ENCODE measurements at places on chromosomes 1 and 21.

- DNase-seq, result no peak
Measured at GRCh38 chr1:155181371-155182051, 7.9 kb downstream of the TRIM46 start.

GRCh38 chr1:189658381-189658780, 819.3 kb downstream of the BRINP3 start:
- no peak for DNase-seq

DNA sequence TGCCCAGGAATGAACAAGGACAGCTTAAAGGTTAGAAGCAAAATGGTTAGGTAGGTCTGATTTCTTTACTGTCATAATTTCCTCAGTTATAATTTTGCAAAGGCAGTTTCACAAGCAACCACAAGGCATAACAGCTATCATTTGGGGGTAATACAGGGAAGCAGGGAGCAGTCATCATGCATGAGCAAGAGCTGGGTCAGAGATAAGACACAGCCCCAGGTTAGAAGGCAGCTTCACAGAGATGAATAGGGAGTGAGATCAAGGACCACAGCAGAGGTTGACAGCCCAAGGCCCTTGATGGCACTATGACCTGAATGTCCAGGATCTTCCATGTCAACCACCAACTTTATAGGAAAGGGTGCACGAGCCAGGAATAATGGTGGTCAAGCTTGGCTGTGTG, 9.0 kb upstream of the CSRP1 start:
- DNase-seq, result peak; percentile 82

GRCh38 chr1:203038217-203038741, 12.0 kb downstream of the PPFIA4 start:
- DNase-seq, result no peak

DNA sequence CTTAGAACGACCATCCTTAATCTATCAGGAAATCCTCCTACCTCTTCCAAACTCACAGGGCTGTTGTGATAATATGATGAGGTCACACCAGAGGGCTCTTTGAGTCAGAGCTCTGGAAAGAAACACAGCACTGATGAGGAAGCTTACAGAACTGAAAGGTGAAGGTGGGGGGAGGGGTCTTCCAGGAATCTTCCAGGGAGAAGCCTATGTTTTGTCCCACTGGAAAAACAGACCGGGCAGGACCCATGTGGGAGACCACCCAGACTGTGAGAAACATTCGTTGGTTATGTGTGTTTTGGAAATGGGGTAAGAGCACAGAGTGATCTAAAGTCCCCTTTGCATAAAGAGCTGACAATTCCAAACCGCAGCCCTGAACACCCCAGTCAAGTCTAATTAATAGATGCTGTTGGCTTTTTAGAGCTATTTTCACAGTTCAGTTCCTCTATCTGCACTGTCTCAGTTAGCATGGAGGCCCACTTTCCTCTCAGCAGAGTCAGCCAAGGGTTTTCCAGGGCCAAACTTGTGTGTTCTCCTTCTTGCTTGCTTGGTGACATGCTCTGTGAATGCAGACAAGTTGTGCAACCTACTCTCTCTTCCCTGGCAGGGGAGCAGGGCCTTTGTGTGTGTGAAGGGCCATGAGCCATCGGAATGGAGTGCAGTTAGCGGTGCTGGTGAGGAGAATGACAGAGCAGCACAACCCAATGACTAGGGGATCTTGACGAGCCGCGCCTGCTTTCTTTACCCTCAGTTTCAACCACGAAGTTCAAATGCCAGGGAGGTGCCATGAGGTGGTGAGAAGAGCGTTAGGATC, 12.3 kb downstream of the PHLDA3 start:
- DNase-seq, result no peak

GRCh38 chr1:221439008-221439746, 302.7 kb downstream of the DUSP10 start:
- no peak for DNase-seq

DNA sequence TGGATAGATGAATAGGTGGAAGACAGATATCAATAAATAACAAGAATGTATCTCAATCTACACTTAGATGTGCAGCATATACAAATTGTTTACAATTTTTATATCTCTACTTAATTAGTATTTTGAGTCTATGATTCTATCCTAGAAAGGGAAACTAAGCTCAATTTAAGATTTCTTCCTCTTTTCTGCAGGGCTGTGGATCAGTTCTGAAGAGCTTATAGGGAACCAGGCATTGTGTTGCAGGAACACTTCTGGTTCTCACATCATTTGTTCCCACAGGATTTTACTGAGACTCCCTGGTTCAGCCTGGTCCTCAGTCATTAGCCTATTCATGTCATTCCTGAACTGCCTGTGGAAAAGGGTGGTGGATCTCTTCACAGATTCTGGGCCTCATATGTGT, 105.8 kb downstream of the TNFSF18 start:
- no peak for DNase-seq

DNA sequence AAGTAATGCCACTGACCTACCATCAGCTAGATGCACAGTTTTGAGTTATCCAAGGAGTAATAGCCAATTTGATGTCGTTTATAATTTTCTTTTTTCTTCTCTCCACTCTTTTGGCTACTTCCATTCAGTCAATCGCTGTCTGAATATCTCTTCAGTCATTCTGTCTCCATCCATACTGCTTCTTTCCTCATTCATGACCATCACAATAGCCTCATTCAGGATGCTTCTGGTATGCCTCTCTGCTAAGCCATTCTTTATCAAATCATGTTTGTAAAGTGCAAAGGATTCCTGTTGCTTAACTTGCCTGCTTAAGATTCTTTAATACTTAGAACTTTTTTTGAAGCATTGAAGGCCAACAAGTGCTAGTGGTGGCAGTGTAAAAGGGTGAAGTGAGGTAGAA, 20.2 kb downstream of the TYW3 start:
- DNase-seq, result no peak

GRCh38 chr1:212035835-212036605, 472 bp downstream of the DTL start:
- DNase-seq, result no peak

GRCh38 chr1:3054474-3054873, 14.5 kb upstream of the PRDM16 start:
- no peak for DNase-seq
